ENCODE measurements at places on chromosomes 2 and 18. TPM values are rescaled to one million over a fixed set of nuclear protein-coding genes. Genes with fewer than 3 reads are reported as not detected.

ZNF385B gene
- total RNA-seq = 9.4 TPM

- H3K27me3 ChIP-seq = no peaks in the 10 kb centered on the region
- no peaks in the 10 kb centered on the region for H3K36me3 ChIP-seq
- no peak overlapping the region for H3K27ac ChIP-seq
- no peaks in the 10 kb centered on the region for H3K4me1 ChIP-seq
- no peak overlapping the region for H3K4me3 ChIP-seq
These were observed 67.5 kb downstream of the MYO1B start for GRCh38 chr2:191312662-191313061.

DNA sequence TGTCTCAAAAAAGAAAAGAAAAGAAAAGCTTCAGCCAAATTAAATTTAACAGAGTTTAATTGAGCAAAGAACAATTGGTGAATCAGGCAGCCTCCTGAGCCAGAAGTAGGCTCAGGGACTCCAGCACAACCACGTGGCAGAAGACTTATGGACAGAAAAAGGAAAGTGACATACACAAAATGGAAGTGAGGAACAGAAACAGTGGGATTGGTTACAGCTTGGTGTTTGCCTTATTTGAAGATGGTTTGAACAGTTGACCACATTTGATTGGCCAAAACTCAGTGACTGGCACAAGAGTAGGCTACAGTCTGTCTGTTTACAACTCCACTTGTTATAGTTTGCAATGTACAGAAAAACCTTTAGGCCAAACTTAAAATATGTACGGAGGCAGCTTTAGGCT is 83.1 kb downstream of the SOCS6 start:
- H3K4me1 ChIP-seq = no peaks in the 10 kb centered on the region
- no peak for DNase-seq
- H3K4me3 ChIP-seq = no peak overlapping the region
- H3K27me3 ChIP-seq = no peaks in the 10 kb centered on the region
- no peaks in the 10 kb centered on the region for H3K36me3 ChIP-seq

GRCh38 chr18:76844144-76844543 is 21.8 kb downstream of the ZNF236 start:
- no peaks in the 10 kb centered on the region for H3K27me3 ChIP-seq
- H3K4me3 ChIP-seq = no peak overlapping the region
- no peak overlapping the region for H3K27ac ChIP-seq
- no peaks in the 10 kb centered on the region for H3K36me3 ChIP-seq
- no peak for DNase-seq

- no peak for DNase-seq
- H3K36me3 ChIP-seq = no peaks in the 10 kb centered on the region
- no peak overlapping the region for H3K4me3 ChIP-seq
- H3K27me3 ChIP-seq = no peaks in the 10 kb centered on the region
- H3K27ac ChIP-seq = no peak overlapping the region
- H3K4me1 ChIP-seq = no peaks in the 10 kb centered on the region
These were observed 137.7 kb downstream of the EN1 start for GRCh38 chr2:118709786-118710185.

- H3K4me1 ChIP-seq = peaks cover 1% of the 10 kb centered on the region
- H3K27me3 ChIP-seq = no peaks in the 10 kb centered on the region
- no peak overlapping the region for H3K4me3 ChIP-seq
- H3K27ac ChIP-seq = no peak overlapping the region
- no peaks in the 10 kb centered on the region for H3K36me3 ChIP-seq
- DNase-seq = no peak
These were observed 10.9 kb downstream of the ROCK1 start for GRCh38 chr18:21100678-21101077.

GRCh38 chr2:10462178-10463083 is 14.3 kb upstream of the ODC1 start:
- no peak for DNase-seq
- no peaks in the 10 kb centered on the region for H3K4me1 ChIP-seq
- no peak overlapping the region for H3K4me3 ChIP-seq
- no peak overlapping the region for H3K27ac ChIP-seq
- H3K27me3 ChIP-seq = no peaks in the 10 kb centered on the region

GRCh38 chr2:238591732-238592131 is 165.0 kb downstream of the ASB1 start:
- no peak for DNase-seq
- peaks cover 3% of the 10 kb centered on the region for H3K4me1 ChIP-seq
- H3K36me3 ChIP-seq = no peaks in the 10 kb centered on the region
- H3K27me3 ChIP-seq = no peaks in the 10 kb centered on the region
- no peak overlapping the region for H3K27ac ChIP-seq

GRCh38 chr2:233234264-233234663 is 17.2 kb upstream of the ATG16L1 start:
- no peaks in the 10 kb centered on the region for H3K4me1 ChIP-seq
- H3K27ac ChIP-seq = no peak overlapping the region
- DNase-seq = no peak

DNA sequence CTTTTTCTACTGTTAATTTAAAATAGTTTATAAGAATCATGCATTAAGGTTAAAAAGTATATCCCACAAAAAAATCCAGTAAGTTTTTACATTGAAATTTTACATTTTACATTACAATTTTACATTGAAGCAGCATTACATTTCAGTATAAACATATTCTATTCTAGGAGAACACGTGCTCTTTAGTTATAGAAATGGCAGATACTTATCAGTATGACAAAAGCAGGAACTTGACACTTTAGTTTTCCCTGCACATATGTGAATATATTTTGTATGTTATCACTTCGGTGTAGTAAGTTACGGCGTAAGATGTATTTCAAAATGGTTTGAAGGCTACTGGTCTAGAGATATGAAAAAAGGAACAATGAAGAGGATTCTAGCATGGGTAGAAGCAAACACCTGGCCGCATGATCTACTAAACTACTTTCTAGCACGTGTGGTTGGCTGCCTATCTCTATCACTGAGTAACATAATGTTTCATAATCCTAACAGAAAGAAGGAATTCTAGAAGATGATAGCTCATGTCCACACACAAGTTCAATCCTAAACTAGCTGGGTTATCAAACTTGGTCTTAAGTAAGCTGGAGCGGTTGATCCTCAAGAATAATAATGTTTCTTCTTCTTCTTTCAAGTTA is 5.4 kb downstream of the IMMT start:
- no peak overlapping the region for H3K4me3 ChIP-seq
- no peaks in the 10 kb centered on the region for H3K27me3 ChIP-seq
- H3K27ac ChIP-seq = no peak overlapping the region
- no peak for DNase-seq
- no peaks in the 10 kb centered on the region for H3K36me3 ChIP-seq

GRCh38 chr2:132665401-132666140 is 4.4 kb downstream of the LYPD1 start:
- H3K4me3 ChIP-seq = no peak overlapping the region
- peaks cover 7% of the 10 kb centered on the region for H3K4me1 ChIP-seq
- H3K27ac ChIP-seq = no peak overlapping the region

RUFY4 gene
- not detected for total RNA-seq

SPC25 gene
- 2.4 TPM for total RNA-seq

DNA sequence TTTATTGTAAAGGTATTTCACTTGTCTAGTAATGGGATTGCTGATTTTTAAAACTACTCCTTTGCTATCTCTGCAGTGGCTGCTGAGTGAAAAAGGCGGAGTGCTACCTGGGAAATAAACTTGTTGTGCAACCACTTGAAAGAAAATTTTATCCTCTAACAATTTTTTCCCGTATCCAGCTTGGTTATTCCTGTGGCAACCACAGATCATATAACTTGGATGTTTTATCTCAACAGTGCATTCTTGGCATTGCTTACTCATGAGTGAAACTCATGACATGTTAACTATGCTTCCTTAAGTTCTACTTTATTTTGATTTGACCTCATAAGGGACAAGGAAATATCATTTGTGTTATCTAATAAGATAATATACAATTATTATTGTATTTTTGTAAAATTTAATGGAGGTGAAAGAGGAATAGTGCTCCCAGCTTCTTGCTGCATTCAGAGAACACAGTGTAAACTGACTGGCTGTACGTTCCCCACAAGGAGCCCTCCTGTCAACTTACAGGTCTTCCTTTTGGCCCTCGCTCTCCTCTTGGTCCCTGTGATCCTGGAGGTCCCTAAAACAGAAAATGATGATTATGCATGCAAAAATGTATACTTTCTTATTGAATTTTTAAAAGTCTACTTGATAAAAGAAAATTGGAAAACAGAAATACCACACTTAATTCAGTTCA is 82.7 kb downstream of the COL5A2 start:
- no peak for DNase-seq
- no peak overlapping the region for H3K4me3 ChIP-seq
- no peaks in the 10 kb centered on the region for H3K36me3 ChIP-seq
- no peaks in the 10 kb centered on the region for H3K4me1 ChIP-seq

- DNase-seq = no peak
- no peaks in the 10 kb centered on the region for H3K36me3 ChIP-seq
- no peaks in the 10 kb centered on the region for H3K27me3 ChIP-seq
- H3K4me3 ChIP-seq = no peak overlapping the region
- H3K4me1 ChIP-seq = no peaks in the 10 kb centered on the region
- H3K27ac ChIP-seq = no peak overlapping the region
These were observed 177.2 kb upstream of the NETO1 start for GRCh38 chr18:73045037-73045436.

XIRP2 gene
- total RNA-seq = 0.12 TPM

- peak; percentile 21 for DNase-seq
- H3K4me3 ChIP-seq = peak within 1 kb of the TSS; percentile 32
- no peaks in the 10 kb centered on the region for H3K27me3 ChIP-seq
These were observed 106.3 kb upstream of the CD302 start for GRCh38 chr2:159904127-159904958.

DNA sequence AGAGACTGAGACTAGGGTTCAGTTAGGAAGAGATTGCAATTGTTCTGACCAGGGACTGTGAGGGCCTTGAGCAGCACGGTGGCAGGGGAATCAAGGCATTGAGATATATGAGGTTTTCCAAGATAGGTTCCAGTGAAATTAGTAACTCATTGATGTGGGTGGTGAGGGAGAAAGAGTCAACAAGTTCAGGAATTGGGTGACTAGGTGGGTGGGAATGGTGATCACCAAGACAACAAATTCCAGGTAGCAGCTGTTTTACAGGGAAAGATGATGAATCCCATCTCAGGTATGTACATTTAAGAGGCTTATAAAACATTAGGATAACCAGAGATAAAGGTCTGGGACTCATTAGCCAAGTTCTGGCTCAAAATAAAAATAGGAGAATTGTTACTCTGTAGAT is 251.5 kb upstream of the MGAT5 start:
- H3K4me1 ChIP-seq = no peaks in the 10 kb centered on the region
- H3K36me3 ChIP-seq = no peaks in the 10 kb centered on the region
- H3K27me3 ChIP-seq = no peaks in the 10 kb centered on the region
- H3K27ac ChIP-seq = no peak overlapping the region
- no peak overlapping the region for H3K4me3 ChIP-seq
- no peak for DNase-seq

Measured in ovary (tissue), 10 donors.